ENCODE measurements at places on chromosomes 6 and 20.

DNA sequence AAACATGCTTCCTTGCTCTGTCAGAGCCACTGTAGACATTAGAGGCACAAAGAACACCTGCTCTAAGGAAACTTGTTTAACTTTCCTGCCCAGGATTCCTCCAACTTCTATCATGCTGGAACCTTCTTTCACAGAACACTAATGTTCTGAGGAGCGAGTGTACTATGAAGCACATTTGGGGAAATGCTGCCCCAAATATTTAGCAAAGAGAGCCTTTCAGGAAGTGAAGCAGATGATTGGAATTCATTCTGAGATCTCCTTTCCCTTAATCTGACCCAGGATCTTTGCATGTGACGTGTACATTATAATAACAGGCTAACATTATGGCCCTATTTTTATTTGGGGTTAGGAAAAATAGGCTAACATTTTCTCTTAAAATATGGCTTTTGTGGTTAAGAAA lies 21.0 kb upstream of the FYN start:
- no peak for DNase-seq

GRCh38 chr6:111423960-111424846 lies 58.8 kb downstream of the REV3L start:
- no peak for DNase-seq

DNA sequence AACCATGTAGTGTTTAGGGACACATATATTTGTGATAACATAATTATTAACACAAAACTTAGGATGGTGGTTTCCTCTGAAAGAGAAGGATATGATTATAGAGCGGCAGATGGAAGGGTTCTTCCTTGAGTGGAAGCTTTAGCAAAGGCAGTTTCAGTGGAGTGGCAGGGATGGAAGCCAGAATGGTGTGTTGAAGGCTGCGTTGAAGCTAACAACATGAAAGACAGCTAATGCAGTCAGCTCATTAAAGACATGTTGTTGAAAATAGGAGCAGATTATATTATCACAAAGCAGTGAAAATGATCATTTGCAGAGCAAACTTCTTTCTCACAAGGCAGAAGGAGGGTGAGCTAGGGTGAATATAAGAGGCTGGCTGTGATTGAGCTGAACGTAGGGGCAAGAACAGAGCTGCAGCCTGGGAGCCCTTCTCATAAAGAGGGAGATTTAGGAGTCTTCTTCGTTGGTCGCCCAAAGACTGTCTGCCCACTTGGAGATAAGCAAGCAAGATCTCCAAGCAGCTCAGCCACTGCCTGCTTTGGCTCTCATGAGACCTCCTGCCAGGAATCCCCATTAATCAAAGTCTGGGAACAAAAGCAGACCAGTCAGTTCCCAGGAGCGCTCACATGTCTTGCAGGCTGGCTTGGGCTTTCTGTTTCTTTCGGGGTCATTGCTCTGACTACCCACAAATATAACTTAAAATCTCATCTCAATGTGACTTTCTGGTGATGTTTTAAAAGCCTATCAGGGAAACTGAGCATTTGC lies 2.6 kb upstream of the ANKRD6 start:
- no peak for DNase-seq

- DNase-seq = no peak
These were observed 407.5 kb upstream of the PLCB4 start for GRCh38 chr20:8661229-8661952.

DNA sequence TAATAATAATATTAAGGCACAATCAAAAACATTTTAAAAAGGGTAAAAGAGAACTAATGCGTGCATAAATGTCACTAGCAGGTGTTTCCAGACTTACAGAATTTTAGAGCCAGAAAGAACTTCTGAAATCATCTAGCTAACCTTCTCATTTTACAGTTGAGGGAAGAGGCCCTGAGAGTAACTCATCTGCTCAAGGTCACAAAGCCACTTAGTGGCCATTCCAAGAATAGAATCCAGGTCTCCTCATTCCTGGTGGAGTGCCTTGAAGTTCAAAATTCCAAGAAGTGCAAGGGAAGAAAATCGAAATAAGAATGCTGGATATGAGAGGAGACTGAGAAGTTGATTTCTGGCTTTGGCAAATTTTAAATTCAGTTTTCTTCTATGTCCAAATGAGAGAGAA lies 3.2 kb upstream of the KIAA0408 start:
- no peak for DNase-seq

GRCh38 chr6:91420243-91420642 lies 833.4 kb upstream of the MAP3K7 start:
- no peak for DNase-seq
